ENCODE measurements at places on chromosomes 4 and X. TPM values are rescaled to one million over a fixed set of nuclear protein-coding genes. Genes with fewer than 3 reads are reported as not detected.

Gene RUFY3
- polyA plus RNA-seq = 118 TPM

DNA sequence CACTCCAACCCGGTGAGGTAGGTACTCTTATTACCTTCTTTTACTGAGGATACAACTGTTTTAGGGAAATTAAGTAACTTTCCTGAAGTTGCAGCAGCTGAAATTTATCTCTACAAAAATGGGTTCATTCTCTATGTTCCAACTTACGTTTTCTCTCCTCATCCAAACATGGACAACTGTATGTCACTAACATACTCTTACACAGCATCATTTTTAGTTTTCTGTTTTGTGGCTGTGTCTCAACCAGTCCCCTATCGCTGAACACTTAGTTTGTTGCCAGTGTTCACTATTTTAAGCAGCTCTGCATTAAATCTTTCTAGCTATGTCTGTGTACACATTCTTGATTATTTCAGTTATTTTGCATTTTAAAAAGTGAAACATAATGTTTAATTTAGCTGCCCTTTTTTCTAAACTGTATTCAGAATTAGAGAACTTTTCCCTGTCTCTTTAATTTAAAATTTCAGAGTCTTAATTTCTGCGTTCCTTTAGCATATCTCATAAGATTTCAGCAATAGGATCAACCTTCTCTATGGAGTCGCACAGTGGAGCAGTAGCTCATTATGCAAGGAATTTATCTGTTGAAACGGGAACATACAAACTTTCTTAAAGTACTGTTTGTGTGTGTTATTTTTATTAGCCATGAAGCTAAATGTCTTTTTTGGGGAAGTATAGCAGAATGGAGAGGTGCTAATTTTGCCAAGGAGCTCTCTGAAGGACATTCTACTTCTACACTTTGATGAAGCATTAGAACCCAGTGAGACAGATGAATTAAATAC lies 3.8 kb downstream of the SGMS2 start:
- no peak for DNase-seq

Gene CT45A5
- not detected for polyA plus RNA-seq

GRCh38 chr4:35934320-35934981 lies 309.9 kb downstream of the ARAP2 start:
- DNase-seq = peak; percentile 33

DNA sequence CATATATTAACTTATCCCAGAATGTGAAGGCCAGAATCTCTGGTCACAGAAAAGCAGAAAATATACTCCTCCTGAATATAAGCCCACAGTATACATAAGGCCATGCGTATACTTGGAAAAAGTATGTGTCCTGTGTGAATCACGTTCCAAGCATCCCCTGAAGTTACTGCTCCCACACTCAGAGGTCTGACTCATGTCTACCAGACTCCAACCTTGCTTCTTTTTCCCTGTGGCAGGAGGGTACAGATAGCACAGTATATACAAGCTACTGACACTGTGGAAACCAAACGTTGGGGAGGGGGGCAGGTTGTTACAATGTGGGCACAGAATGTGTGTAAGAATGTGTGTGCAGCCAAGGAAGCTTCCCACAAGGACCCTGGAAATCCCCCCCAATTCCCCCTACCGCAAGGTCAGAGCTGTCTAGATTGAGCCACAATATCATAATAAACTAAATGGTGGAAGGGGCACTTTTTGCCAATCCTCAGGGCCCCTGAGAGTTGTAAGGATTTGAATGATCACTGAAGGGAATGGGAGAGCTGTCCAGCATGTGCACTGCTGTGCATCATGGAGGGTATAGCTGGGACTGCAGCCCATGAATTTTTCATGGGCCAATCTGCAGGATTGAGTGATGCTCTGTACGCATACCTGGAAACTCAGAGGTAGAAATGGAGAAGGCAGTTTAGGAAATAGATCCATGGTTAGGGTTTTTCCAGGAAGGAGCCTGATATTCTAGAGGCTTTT lies 7.4 kb upstream of the RELL1 start:
- no peak for DNase-seq

DNA sequence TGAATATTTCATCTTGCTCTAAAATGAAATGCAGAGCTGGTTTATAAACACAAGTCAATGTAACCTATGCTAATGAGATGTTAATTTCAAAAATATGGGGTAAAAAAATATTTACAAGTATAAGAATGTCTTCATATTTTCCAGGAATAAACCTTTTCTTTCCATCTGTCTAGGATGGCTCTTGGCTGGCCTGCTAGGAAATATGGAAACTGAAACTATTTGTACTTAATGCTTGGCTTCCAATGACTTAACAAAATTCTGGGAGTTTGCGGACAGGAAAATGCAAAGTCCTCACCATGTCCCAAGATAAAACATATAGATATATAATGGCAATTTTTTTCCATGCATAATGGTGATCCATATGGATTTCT lies 168.1 kb downstream of the SCFD2 start:
- DNase-seq = no peak
